Left ventricle myocardium superior (tissue), 1 donor: ENCODE measurements at places on chromosomes 11 and 22. TPM values are rescaled to one million over a fixed set of nuclear protein-coding genes. Genes with fewer than 3 reads are reported as not detected.

SYT13 gene
- total RNA-seq: 6.9 TPM

SLC6A5 gene
- total RNA-seq: not detected

PDGFD gene
- 9.8 TPM for total RNA-seq

RPS25 gene
- 813 TPM for total RNA-seq

OR8D4 gene
- total RNA-seq: not detected

- DNase-seq: no peak
These were observed 7.0 kb upstream of the MTNR1B start for GRCh38 chr11:92962446-92962845.

DNA sequence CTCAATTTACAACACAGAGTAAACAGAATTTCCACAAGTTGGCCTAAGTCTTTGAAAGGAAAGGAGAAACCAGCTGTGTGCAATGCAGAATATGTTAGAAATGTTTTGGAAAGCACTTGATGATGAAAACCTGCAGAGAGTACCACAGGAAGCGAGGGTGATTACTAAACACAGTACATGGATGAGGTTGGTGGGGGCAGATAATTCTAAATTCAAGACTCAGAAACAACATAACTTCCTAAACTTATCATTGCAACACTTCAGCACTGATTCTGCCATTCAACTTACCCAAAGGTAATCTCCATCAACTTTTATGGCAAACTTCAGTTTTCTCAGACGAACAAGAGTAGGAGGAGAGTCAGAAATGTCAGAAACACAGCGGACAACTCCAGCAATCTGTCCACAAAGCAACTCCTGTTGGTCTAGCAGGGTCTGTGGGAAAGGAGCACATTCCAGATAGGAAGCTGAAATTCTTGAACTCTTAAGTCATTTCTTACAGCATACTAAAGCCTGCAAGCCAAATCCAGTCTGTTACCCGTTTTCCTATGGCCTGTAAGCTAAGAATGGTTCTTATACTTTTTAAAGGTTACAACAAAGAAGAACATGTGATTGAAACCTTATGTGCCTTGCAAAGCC lies 6.8 kb downstream of the HPS4 start:
- DNase-seq: no peak

- no peak for DNase-seq
These were observed 102.9 kb downstream of the USP35 start for GRCh38 chr11:78291503-78292108.

- no peak for DNase-seq
These were observed 16.8 kb downstream of the CUL5 start for GRCh38 chr11:108025387-108026080.

- DNase-seq: no peak
These were observed 3.1 kb upstream of the GANAB start for GRCh38 chr11:62649486-62649885.

DNA sequence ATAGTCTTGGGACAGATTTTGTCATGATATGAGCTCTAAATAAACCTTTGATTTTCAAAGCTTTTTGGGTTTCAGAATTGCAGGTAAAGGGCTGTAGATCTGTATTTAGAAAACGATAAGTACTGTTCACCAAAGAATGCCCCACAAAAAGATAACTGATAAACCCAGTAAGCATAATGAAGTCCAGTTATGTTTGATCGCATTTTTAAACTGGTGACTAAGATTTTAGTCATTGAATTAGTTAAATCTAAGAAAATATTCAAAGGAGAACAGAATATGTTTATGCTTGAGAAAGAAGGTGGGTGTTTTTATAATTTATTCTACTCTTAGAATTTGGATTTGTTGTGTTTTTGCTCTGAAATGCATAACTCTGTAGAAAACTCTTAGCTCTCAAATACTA lies 11.6 kb downstream of the DEPDC7 start:
- no peak for DNase-seq

DNA sequence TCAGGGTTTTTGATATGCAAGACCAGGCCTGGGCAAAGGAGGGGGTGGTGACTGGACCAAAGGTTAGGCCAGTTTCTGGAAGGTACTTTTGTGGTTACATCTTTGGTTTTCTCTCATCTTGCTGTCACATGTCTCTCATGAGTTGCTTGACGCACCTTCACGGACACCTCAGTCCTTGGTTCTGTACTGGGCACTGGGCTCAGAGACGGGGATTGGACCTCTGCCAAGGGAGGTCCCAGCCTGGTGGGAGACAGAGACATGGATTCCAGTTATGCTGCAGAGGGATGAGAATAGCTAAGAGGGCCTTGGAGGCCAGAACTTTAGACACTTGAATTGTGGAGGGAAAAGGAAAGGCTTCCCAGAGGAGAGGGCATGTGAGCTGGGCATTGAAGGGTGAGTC lies 1.7 kb downstream of the USP35 start:
- DNase-seq: no peak

- DNase-seq: no peak
These were observed 36.0 kb downstream of the DDIAS start for GRCh38 chr11:82937554-82937953.

- no peak for DNase-seq
These were observed 40.2 kb upstream of the B3GAT1 start for GRCh38 chr11:134452026-134452837.

DNA sequence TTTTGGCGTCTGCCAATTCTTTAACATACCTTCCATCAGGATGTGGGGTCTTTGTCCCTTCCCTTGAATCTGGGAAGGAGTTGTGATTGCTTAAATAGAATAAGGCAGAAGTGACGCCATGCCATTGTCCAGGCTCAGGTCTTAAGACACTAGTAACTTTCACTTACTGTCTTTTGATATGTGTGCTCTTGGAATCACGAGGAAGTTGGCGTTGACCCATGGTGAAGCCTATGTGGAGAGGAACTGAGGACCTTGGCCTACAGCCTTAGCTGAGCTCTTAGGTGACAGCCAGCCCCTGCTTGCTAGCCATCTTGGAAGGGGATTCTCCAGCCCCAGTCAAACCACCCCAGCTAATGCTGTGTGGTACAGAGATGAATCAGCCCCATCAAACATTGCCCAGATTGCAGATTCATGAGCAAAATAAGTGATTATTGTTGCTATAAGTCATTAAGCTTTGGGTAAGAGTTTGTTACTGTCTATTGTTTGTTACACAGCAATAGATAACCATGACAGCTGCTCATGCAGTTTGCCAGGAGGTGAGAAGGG lies 17.6 kb upstream of the CLPB start:
- DNase-seq: no peak

DNA sequence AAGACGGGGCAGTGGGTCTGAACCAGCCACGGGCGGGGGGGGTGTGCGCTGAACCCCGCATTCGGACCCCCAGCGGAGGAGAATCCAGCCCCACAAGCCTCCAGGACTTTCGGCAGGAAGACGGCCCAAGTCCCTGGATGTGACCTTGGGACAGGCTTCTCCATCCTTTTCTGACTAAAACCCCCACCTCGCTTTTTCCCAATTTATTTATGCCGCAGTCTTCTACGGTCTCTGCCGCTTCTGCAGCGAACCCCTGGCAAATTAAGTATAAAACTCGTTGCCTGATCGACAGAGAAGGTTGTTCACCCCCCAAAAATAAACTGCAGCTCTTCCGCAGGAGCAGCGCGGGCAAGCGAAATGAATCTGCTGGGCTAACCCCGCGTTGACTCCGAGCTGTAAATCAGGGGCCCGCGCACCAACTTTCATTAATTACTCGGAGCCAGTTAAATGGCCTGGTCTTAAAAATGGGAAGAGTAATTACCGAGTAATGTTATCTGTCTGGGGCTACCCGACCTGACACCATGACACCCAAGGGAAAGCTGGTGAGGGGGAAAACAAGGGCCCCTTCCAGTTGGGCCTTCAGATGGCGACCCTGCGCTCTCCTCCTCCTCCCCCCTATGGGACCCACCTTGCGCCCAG lies 6.6 kb downstream of the WT1 start:
- DNase-seq: no peak
